ENCODE measurements at places on chromosomes 5 and 9.

- DNase-seq = no peak
Measured at GRCh38 chr5:149144637-149145036, 3.3 kb downstream of the ABLIM3 start.

- no peak for DNase-seq
Measured at GRCh38 chr5:92525131-92525530, 1055.9 kb downstream of the NR2F1-AS1 start.

- DNase-seq = no peak
Measured at GRCh38 chr5:143397302-143398052, 6.0 kb downstream of the NR3C1 start.

DNA sequence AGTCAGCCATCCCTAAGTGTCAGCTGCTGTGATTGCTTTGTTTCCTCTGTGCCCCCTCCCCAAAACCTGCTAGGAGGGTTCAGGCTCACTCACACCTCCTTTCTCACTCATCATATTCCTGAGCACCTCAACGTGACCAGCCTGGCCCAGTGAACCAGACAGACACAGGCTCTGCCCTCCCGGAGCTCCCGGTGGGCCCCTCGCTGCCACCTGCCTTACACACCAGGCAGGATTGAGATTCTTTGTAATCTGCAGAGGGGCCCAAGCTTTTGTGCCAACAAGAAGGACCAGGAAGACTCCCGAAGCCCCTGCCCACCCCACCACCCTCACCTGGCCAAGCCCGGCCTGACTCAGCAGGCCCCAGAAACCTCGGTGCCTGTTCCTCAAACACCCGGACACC, 87.8 kb downstream of the NTNG2 start:
- DNase-seq = no peak

GRCh38 chr9:37198831-37199230, 78.5 kb downstream of the ZCCHC7 start:
- DNase-seq = no peak

DNA sequence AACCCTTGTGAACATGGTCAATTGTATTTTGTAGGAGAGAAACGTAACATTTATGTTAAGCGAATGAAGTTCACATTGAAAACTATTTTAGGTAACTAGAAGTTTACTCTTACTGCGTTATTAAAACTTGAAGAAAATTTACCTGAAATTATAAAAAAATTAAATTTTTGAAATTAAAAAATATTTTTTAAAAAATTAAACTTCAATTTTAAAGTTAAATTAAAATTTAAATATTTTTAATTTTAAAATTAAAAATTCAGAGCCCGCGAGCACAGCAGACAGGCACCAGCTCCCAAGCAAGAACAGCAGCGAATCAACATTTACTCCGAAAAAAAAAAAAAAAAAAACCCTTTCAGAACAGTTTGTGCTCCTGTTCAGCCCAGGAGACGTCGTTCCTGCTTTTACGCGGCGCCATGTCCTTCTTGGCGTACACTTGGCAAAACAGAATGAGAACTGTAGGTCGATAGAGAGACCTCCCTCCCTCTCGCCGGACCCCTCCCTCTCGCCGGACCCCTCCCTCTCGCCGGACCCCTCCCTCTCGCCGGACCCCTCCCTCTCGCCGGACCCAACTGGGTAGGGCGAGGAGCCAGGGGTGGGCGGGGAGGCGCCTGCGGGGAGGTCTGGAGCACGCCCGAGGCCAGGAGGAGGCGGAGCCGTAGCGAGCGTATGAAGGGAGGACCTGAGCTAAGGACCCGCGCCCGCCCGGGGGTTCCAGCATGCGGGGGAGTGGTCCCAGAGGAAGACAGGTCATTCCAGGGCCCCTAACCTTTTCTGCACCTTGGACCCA, 235.8 kb downstream of the ROR2 start:
- DNase-seq = peak; percentile 26

DNA sequence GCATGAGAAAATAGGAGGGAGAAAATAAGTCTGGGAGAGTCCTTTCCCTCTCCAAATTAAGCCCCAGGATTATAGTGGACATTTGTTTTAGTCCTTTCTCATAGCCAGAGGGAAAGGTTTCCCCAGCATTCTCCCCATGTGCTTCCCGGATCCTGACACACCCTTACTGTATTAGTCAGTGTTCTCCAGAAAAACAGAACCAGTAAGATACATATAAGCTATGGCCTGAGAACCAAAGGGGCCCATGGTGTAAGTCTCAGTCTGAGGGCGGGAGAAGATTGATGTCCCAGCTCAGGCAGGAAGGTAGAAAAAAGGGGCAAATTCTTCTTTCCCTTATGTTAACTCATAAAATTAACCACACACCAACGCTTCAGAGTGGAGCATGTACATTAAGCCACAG, 25.6 kb upstream of the SPATA31D4 start:
- no peak for DNase-seq

DNA sequence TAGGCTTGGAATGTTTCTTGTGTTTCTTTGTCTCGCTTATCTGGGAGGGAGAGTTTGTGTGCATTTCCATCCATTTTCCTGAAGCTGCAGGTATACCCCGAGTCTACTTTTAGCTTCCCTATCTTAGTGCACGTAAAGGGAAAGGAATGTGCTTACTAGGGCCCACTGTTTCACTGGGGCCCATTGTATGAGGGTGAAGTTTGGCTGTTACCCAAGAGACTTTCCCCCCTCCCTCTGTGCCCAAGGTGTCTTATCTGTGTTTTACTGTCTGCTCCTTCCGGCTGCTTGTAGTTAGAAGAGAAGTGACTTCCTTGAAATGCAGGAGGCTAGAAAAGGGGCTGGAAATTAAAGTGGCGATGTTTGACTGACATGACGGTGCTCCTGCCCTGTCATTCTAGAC, 12.1 kb upstream of the BTNL3 start:
- DNase-seq = no peak

- DNase-seq = no peak
Measured at GRCh38 chr5:65822710-65823109, 100.7 kb downstream of the NLN start.

DNA sequence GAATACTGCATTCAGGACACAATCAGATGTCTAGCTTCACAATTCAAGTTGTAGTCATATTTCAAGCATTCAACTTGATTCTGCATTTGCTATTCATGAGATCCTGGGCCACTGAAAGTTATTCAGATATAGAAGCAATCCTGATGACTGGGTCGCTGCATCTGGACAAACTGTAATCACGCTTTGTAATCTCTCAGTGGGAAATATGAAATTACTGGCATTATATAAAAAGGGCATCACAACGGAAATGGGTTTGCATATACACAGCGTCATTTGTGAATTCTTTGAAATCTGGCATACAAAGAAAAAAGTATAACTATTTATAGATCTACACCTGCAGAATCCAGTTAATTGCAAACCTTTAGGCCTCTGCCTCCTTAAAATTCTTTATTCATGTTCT, 102.2 kb downstream of the PARP8 start:
- DNase-seq = no peak

GRCh38 chr9:126343271-126343700, 16.7 kb downstream of the MVB12B start:
- DNase-seq = no peak

DNA sequence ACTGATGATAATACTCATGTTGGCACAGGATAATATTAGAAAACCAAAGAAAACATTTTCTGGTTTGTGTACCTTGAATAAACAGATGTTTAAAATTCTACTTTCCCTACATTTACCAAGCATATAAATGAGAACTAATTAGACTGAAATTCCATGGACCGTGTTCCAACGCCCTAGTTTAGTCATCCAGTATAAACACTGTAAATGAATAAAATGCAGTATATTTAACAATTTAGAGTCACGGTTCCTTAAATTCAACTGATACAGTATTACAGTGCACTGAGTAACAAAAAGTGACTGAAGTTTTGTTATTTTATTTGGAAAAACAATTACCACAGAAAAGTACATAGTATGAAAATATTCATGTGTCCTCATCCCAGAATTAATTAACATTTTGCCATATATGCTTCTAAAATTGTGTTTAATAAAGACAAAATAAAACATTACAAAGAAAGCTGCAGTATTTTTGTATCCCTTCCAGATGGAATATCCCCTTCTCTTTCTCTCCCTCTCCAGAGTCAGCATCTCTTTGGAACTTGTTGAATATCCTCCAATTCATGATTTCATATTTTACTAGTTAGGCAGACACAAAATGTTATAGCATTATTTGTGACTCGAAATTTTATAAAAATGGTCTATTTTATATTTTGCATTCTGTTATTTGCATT, 112.5 kb downstream of the HMHB1 start:
- no peak for DNase-seq

DNA sequence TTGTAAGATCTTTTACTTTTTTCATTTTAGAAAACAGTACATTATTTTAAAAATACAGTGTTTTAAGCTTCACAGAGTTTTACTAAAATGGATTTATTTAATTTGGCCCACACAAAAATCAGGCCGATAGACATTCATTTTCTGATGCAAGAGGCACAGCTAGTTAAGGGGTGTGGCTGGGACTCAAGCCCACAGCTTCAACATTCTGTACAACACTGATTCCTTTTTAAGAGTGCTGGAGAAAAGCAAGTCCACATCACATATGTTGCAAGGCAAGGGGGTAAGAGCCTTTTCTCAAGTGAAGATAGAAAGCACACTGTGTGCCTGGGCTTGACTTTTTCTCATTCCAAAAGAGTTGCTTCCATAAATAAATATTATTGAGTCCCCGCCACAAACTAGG, 195.9 kb downstream of the RFK start:
- no peak for DNase-seq

DNA sequence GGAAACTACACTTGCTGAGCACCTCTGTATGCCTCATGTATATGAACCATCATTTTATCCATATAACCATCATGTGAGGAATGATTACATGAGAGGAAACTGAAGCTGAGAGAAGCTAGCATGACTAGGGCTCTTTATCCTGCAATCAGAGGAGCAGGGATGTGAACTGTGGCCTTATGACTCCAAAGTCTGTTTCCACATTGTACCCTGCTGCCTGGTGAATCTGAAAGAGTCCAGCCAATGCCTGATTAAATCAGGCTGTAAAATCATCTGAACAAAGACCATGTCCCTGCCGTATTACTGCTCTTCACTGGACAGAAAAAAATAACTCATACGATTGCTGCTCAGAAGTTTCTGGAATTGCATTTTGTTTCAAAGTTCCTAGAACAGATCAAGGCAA, 67.0 kb downstream of the LPAR1 start:
- no peak for DNase-seq

DNA sequence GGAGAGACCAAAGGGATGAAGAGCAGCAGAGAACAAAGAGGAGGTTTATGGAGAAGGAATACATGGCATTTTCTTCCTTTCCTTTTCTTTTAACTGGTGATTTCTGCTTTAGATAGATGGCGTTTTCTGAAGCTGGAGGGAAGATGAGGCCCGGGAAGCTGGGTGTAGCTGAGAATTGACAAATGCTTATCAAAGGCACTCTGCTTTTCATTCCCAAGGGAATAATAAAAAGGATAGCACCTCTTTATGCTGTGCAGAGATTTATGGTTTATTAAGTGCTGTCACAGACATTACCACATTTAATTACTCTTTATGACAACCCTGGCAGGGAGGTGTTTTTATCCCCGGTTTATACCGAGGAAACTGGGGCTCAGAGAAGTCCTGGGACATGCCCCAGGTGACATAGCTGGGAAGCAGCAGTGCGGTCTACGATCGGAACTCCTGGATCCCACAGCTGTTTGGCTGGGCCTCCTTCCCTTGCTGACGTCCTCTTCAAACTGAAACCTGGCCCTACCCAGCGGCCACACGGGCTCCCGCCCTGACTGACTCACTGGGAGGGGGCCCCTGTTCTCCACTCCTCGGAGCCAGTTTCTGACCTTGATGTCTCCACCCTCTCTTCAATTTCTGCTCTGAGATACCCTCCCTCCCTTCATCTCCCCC, 8.2 kb upstream of the EPB41L4B start:
- no peak for DNase-seq

DNA sequence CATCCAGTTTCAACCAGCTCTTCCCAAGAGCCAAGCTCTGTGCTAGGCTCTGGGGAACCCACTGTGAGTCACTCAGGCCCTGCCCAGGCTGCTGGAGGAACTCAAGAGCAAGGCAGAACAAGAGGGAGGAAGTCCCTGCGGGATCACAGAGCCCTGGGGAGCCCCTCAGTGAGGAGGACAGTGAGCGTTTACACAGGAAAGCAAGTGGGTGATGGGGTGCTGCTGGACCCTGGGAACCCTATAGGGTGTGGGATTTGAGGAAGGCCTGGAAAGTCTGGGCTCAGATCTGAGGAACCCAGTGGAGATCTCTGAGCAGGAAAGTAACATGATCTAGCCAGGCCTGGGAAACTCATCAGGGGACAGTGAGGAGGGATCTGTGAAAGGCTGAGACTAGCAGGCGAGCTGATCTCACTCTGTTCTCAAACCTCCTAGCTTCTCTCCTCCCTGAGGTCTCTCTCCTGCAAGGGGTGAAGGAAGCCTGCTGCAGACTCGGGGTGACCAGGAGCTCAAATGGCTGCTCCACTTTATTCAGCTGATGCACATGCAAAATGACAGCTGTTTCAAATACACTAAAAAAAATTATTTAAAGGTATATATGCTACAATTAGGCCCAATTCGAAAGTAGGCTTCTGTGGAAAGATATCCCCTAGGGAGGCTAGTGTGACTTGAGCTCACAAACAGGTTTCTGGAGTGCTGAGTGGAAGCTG, 70.0 kb downstream of the SHB start:
- DNase-seq = no peak

- no peak for DNase-seq
Measured at GRCh38 chr9:93861736-93862358, 93.3 kb downstream of the BARX1 start.

- DNase-seq = no peak
Measured at GRCh38 chr5:81626524-81626923, 124.4 kb downstream of the SSBP2 start.

GRCh38 chr9:127395497-127396252, 1.3 kb upstream of the SLC2A8 start:
- DNase-seq = no peak

GRCh38 chr9:135670721-135671590, 7.8 kb downstream of the LCN9 start:
- no peak for DNase-seq

GRCh38 chr9:134641990-134642384, 384 bp downstream of the COL5A1 start:
- no peak for DNase-seq

GRCh38 chr5:81209869-81210493, 23.1 kb upstream of the CKMT2 start:
- peak; percentile 60 for DNase-seq

- DNase-seq = no peak
Measured at GRCh38 chr5:107203243-107203642, 467.5 kb downstream of the EFNA5 start.

DNA sequence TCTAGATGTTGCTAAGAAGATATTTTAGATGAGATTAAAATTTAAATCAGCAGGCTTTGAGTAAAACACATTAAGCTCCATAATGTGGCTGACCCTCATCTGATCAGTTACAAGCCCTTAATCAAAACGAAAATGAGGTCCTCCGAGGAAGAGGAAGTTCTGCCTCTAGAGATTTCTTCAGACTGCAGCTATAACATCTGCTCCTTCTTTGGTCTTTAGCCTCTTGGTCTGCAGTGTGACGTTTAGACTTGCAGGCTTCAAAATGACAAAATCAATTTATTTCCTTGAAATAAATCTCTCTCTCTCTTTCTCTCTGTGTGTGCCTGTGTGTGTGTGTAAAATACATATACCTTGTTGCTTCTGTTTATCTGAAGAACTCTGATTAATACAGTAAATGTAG, 1429.8 kb upstream of the CDH9 start:
- DNase-seq = no peak

Measured in activated T-cell treated with anti-CD3 and anti-CD28 coated beads, Interleukin-2, amount 50 U/mL, for 72 hours (primary cell).